ENCODE measurements at places on chromosomes 6 and 20.

DNA sequence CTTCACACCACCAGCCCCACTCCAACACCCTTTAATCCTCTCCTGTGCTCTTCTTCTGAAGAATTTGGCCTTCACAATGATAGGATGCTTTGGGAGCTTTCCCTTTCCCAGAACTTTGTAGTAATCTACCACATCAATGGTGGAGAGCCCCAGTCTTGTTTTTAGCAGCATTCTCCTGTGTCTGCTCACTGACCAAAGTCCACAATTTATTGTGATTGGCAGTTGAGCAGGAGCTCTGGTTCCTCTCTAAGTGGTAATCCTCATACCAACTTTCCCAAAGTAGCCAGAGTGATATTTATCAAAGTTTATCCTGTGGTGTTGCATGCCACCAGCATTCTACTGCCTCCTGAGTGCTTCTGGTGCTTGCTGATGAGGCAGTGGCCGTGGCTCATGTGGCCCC, 29.0 kb upstream of the OPN5 start:
- DNase-seq: no peak

DNA sequence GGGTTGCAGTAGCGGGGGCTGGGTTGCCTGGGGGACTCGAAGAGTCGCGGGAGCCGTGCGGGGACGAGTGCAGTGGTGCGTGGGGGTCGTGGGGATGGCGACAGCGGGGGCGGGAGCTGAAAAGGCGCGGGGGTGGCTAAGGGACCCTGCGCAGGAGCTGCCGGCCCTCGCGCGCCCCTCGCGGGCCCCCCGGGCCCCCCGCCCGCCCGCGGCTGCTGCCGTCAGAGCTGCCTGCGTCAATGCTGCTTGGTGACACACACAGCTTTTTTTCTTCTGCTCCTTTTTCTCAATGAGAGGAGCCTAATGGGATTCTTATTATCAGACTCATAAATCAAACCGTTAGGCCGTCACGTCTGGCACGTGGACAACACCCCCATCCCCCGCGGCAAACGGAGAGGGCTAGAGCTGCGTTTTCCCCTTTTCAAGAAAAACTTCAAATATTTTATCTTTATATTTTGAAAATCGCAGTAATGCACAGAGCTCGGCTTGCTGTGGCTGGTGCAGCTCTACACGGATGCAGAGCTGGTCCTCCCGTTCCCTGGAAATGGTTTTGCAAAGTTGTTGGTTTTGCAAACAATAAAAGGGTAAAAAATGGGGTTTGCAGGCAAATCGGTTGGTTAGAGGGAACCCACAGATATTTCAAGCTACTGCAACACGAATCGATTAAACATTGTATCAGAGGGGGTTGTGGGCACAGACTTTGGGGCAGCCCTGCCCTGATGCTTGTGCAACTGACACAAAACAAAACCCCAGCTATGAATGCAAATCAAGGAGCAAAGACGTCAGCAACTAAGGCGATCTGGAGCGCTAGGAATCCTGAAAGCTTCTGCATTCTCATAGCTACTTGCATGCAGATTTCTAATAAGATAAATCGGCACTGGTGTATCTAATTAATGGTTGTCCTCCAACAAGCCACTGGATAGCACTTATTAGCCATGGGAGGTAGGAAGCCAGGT, 161.4 kb downstream of the TBXT start:
- DNase-seq: no peak

GRCh38 chr6:31728767-31729514, at the start of gene DDAH2:
Gene DDAH2, minus strand, starts transcription at chr6:31729299. Its CDS starts 138 bp downstream, at chr6:31729161.
- DNase-seq: no peak

GRCh38 chr6:22059126-22059525, 237.7 kb downstream of the PRL start:
- no peak for DNase-seq

DNA sequence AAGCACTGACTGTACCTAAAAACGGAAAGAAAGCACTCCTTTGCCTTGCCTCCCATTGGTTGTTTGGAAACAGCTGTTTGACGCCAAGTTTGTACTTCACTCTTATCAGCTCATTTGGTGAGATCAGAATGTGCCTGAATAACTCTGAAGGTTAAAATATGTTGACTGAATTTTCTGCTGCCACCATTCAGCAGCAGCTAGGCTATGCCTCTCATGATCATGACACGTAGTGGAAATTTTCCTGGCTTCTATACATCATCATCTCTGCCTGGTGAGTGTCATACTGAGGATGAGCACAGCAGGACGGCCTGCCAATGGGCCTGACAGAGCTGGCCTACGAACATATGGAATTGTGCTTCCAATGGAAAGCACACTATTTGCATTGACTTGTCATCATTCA, 704.9 kb upstream of the CITED2 start:
- DNase-seq: no peak

GRCh38 chr6:73898599-73898998, 202.6 kb downstream of the CD109 start:
- DNase-seq: no peak

DNA sequence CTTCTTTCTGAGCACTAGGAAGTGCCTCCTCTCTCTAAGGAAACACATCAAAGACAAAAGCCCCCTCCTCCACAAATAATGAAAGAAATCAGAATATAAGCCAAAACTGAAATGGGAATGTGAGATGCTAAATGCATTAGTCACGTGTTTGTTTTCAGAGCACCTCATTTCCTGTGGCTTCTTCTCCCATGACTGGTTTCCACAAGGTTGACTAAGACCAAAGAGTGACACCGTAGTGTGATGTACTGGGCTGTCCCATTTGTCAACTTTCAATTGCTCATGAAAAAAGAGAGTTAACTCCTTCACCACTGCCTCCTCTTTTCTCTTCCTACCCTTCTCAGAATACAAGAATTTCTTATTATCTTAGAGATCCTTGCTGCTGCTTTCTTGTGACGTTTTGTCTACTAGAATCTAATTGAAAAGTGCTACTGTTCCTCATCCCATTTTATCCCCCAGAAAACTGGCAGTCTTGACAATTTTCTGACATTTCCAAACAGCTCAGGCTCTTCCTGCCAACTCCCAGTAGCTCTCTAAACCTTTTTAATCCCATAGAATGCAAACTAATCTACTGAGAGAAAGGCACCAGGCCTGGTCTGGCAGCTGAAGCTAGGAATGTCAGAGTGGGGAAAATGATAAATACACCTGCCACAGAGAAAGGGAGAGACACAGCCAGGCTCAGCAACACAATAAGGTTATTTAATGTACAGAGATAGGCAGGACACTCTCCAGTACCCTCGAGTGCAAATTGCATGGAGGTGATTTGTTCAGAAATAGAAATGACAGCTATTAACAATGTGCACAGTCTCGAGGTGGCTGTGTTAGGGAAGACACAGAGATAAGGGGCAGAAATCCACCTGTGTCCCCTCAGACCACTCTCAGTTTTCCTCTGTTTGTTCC, 671.7 kb upstream of the NRSN1 start:
- DNase-seq: no peak
